ENCODE measurements at places on chromosomes 12 and 14.

GRCh38 chr14:63777024-63777423 is 49.2 kb upstream of the SGPP1 start:
- DNase-seq: no peak

DNA sequence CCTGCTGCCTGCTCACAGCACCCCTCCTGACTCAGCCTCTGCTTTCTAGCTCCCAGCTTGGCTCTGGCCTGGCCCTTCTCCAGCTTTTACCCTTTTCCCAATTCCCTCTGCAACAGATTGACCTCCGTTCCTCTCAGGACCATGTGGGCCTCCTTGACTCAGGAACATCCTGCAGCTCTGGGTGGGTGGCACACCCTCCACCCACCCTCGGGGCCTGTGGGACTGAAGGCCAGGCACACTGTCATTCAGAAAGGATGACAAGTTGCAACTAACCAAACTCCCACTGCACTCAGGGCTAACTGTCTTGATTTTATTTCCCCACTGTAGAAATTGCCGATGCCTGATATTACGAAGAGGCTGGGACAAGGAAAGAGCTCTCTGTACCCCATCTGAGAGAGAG is 59.4 kb downstream of the HELB start:
- DNase-seq: no peak

GRCh38 chr14:92259613-92260357 is 63.2 kb upstream of the SLC24A4 start:
- DNase-seq: no peak

- DNase-seq: no peak
These were observed 68.9 kb downstream of the CMKLR1 start for GRCh38 chr12:108270035-108270848.

DNA sequence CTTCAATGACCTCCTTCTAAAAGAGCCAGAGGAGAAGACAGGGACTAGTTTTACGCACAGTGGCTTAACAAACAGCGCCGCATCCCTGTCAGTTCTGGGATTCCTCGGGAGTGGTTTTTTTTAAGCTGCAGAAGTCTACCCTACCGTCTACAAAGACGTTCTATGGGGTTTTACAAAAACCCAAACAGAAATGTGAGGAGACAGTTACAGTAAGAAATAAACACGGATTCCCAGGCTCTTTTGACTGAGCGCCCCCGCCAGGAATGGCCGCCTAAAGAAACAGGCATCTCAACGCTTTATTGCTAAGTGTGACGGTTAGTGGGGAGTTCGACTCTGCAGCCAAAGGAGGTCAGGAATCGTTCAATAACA is 484 bp downstream of the ALKBH1 start:
- DNase-seq: peak; percentile 5

Data from NCI-H2081 treated with DMSO at 0.1 percent for 48 hours (cell line).